ENCODE measurements at places on chromosomes 16 and 17. TPM values are rescaled to one million over a fixed set of nuclear protein-coding genes. Genes with fewer than 3 reads are reported as not detected.

Gene PYDC1
- total RNA-seq: 5.1 TPM

Gene TMEM88
- 3.6 TPM for total RNA-seq

Gene CCL14
- total RNA-seq: not detected

Gene HOXB4
- not detected for total RNA-seq

Gene RHBDL1
- total RNA-seq: 27.7 TPM

Gene TP53TG3C
- total RNA-seq: not detected

Gene EVPLL
- total RNA-seq: not detected

Gene ATP2A3
- 2.7 TPM for total RNA-seq

Gene MYADML2
- total RNA-seq: 0.64 TPM

Gene DNAAF1
- 15.4 TPM for total RNA-seq

Gene HOXB13
- total RNA-seq: not detected

Gene ZG16B
- total RNA-seq: not detected

Gene ODAD4
- 2.4 TPM for total RNA-seq

Gene ARL4D
- 11.8 TPM for total RNA-seq

Gene NTN1
- total RNA-seq: 7.9 TPM

Gene UTS2R
- total RNA-seq: 1.3 TPM

Gene MSLN
- 1.1 TPM for total RNA-seq

Gene STRADA
- total RNA-seq: 96.4 TPM

Gene TLCD2
- 0.83 TPM for total RNA-seq

Gene NPIPB8
- 0.83 TPM for total RNA-seq

Gene KRT24
- not detected for total RNA-seq

Gene SP6
- 0.21 TPM for total RNA-seq

Gene FAAP100
- 28.6 TPM for total RNA-seq

Gene IGSF6
- total RNA-seq: 4.0 TPM

Gene CUEDC1
- 22.0 TPM for total RNA-seq

Gene SOCS3
- 37.7 TPM for total RNA-seq

Gene KCNG4
- 0.30 TPM for total RNA-seq

Gene CES3
- total RNA-seq: 3.7 TPM

All from dorsolateral prefrontal cortex (tissue), 122 donors.